ENCODE measurements at places on chromosomes 16 and 17. TPM values are rescaled to one million over a fixed set of nuclear protein-coding genes. Genes with fewer than 3 reads are reported as not detected.

NEUROD2 gene
- not detected for total RNA-seq

TLCD2 gene
- 1.1 TPM for total RNA-seq

TMEM235 gene
- not detected for total RNA-seq

PRSS36 gene
- total RNA-seq, result 0.40 TPM

HBA2 gene
- total RNA-seq, result not detected

KRT20 gene
- total RNA-seq, result not detected

CALB2 gene
- not detected for total RNA-seq

STX1B gene
- 4.1 TPM for total RNA-seq

MT4 gene
- not detected for total RNA-seq

KRTAP4-5 gene
- not detected for total RNA-seq

SPSB3 gene
- 24.2 TPM for total RNA-seq

DNA sequence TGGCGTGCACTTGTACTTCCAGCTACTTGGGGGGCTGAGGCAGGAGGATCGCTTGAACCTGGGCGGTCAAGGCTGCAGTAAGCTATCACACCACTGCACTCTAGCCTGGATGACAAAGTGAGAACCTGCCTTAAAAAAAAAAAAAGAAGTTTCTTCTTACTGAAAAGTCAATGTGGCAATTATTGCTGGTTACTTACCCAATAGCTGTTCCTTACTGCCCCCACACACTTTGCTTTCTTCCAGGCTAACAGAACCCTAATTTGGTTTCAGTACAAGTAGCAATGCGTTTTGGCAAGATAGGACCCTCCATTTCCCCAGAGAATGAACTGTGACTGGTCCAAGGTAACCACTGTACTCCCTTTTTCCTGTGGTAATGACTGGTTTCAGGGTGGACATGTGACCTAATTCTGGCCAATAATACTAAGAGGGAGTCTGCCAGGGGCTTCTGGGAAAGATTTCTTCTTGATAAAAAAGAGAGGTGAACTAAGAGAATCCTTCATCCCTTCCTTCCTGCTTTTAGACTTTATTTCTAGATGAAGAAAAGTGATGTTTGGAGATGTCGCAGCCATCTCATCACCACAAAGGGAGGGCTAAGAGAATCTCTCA, 58.8 kb upstream of the MSI2 start:
- no peak for DNase-seq

GRCh38 chr17:50551433-50551815, 4.5 kb downstream of the SPATA20 start:
- DNase-seq, result no peak

DNA sequence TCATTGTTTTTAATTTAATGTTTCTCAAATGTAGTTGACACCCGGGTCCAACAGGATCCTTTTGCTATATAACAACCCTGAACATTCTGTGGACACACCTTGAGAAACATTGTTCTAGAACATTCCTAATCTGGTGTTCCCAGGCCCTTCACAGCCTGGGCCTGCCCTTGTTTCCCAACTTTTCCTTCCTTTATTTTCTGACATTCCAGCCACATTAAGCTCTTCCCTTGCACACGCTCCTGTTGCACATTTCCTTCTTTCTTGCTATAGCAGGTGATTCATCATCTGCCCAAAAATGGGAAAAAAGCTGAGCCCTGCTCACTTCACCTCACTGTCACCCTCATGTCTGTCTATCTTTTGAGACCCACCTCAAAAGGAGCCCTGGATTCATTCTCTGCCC, 67.9 kb upstream of the MARCHF10 start:
- DNase-seq, result peak; percentile 13

DNA sequence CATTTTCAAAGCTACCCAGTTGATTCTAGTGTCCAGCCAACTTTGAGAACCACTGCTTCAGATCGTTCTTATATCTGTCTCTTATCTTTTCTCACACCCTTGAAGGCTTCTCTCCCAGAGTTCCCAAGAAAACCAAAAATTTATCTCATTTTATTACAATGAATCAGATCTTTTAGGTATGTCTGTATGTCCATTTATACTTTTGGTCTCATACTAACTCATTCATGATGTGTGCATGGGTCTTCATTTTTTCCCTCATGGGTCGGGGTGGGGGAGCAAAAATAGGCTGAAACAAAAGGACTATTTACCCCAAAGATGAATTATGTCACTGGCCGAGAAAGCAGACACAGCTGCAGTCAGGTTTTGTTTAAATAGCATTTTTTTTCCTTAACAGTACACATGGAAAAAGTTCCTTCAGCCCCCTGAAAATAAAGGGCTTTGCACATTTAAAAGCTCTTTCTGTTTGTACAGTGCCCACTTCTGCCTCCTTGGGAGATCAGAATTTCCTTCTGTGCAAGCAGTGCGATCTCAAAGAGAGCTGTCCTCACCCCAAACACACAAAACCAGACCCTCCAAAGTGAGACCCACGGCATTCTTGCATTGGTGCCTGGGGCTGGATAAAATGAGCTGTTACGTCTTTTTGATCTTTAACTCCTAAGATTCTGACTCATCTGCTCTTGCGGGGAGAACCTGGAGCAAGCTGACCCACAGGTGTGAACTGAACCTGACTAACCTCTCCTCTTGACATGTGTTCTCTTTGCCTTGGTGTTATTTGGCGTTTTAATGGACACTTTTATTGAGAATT, 251.2 kb upstream of the ELAC2 start:
- DNase-seq, result no peak

- no peak for DNase-seq
These were observed 35.4 kb downstream of the WFDC1 start for GRCh38 chr16:84329843-84330684.

DNA sequence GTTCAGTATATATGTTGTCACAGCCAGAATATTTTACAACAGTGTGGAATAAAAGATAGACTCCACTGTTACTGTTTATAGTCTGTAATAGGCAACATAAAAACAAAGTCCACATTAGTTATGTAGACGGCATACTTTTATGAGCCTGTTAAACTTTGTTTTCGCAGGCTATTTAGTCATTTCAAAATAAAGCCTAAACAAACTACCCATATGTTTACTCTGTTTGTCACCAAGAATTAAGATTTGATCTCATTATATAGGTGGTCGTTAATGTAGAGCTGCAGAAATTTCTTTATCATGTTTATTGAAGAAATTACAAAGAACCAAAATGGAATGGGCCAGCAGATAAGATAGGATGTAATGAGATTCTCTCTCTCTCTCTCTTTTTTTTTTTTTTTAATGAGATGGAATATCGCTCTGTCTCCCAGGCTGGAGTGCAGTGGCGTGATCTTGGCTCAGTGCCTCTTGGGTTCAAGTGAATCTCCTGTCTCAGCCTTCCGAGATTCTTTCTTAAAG, 943.8 kb upstream of the SOX9 start:
- DNase-seq, result no peak

- no peak for DNase-seq
These were observed 119.2 kb downstream of the METRNL start for GRCh38 chr17:83198366-83199341.

DNA sequence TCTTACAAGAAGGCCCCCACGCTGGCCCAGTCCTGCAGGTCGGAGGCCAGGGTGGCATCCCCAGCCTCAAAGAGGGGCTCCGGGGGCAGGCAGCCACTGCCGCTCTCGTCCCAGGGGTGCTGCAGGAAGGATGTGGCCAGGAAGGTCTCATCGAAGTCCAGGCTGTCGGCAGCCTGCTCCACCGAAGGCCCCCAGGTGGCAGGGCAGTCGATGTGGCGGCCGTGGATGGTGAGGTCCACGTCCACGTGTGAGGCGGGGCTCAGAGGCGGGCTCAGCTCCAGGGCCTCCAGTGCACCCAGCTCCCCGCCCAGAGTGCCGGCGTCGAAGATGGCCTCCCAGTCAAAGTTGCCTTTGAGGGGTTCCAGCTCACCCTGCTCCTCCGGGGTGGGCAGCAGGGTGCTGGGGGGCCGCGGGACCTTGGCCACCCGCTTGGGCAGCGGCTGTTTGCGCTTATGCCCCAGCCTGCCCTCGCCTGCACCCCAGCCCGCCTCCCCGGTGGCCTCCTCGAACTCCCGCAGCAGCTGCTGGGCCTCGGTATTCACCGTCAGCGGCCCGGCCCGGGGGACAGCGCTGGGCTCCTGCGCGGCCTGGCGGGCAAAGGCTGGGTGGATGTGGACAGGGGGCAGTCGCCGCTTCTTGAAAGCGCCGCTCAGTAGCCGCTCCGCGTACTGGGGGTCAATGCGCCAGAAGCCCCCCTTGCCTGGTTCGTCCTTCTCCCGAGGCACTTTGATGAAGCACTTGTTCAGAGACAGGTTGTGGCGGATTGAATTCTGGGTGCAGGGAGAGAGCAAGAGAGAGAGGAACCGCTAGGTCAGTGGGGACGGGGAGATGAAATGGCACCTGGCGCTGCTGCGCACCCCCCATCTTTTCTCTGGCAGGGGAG, 3.5 kb downstream of the FOXJ1 start:
- no peak for DNase-seq

GRCh38 chr16:12920739-12921138, 19.3 kb downstream of the SHISA9 start:
- DNase-seq, result peak; percentile 30

- DNase-seq, result no peak
These were observed 53.4 kb downstream of the ABCC12 start for GRCh38 chr16:48102083-48103008.

GRCh38 chr17:16477255-16477654, 14.7 kb downstream of the LRRC75A start:
- peak; percentile 89 for DNase-seq

DNA sequence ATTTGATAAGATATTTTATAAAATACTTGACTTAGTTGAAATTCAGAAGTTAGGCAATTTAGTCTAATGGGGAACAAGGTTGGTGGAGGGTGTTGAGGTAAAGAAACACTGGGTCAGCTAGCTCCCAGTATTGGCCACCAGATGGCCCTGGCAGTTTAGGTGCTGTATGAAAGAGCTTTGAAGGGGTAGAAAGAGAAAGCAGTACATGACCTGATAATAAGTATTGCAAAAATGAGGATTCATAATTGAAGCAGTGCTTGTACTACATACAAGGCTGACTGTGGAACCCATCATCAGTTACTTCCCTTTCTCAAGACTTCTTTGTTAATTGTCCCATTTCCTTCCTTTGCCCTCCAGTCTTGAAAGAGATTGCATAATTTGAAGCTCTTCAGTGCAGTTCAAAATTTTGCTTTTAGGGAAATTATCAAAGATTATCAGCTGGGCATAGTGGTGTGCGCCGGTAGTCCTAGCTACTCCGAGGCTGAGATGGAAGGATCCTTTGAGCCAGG, 29.4 kb downstream of the TANC2 start:
- DNase-seq, result peak; percentile 52

DNA sequence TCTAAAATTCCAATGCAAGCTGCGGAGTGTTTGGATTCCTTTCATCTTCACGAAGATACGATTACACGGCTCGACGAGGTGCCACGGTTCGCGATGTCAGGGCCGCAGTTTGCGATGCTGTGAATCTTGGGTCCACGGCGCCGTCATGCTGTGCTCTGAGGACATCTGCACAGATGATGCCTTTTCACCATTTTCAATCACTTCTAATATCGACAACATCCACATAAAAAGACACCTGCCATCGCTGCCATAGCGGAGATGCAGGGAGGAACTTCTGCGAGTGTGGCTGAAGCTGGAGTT, 6.8 kb upstream of the APRT start:
- no peak for DNase-seq

DNA sequence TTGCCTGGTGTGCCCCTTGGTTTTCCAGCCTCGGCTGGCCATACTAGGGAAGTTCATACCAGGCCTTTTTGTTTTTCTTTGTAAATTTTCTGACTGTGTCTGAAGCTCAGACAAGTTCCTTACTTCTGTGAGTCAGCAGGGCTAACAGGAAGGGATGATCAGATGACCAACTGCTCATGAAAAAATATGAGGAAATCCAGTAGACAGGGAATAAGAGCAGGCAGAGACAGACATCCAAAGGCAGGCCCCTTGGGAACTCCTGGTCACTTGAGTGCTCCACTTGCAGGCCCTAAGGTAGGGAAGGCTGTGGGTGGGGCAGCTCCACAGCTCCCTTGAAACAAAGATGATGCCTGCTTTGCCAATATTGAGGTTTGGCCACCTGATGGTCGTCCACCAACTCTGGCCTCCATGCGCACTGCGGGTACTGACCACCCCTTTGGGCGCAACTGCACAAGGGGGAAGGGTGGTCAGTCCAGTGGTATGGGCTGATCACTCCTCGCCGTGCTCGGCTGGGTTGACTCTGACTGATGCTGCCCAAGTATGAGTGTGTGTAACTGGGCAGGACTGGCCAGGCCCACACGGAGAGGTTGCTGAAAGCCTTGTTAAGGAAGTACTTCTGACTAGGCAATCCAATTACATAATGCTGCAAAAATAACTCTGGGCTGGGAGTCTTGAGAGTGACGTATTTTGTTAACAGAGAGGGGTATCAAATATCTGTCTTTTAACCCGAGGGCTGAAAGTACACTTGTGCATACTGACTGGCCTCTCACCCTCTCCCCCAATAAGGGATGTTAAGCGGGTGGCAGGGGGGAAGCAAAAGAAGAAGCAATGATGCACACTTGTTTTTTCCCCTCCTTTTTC, 20.8 kb upstream of the ZFHX3 start:
- peak; percentile 95 for DNase-seq

- DNase-seq, result no peak
These were observed 122.5 kb downstream of the ZNF18 start for GRCh38 chr17:11874756-11875155.

DNA sequence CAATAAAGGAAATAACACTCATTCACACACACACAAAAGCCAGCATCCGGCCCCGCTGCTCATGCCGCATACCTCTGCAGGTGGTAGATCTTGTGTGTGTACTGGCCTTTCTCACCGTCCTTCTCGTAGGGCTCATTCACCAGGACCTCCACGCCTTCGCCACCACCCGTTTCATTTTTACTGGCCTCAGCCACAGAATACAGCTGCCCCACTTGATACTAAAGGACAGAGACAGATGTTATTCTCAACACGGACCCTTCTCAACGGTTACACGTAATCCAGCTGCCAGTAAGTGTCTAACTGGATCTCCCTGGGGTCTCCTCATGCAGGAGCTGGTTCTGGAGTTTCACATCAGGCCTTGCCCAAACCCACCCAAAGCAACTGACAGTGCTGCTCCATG, 9.7 kb downstream of the PITPNA start:
- no peak for DNase-seq

GRCh38 chr16:83955218-83956130, 2.4 kb downstream of the OSGIN1 start:
- no peak for DNase-seq

DNA sequence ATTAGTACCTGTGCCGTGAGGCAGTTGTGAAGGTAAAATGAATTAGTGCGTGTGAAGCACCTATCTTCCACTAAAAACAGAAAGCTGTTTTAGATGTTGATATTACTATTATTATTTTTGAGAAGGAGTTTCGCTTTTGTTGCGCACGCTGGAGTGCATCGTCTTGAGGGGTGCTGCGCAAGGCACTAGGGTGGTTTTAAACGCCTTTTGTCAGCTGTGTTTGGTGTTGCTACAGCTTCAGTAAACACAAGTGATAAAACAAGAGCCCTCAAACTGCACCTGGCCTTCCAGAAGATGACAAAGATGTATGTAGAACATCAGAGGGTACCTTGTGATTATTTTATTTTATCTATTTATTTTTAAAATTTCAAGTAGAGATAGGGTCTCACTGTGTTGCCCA, 38.2 kb downstream of the PLCG2 start:
- DNase-seq, result no peak

Measured in LHCN-M2 (cell line).